Mesothelial cell of epicardium (in vitro differentiated cells): ENCODE measurements at places on chromosomes 11 and 22.

- H3K4me3 ChIP-seq, result peak within 1 kb of the TSS; percentile 90
- H3K27ac ChIP-seq, result peak within 1 kb of the TSS; percentile 95
- H3K27me3 ChIP-seq, result peaks cover 3% of the 10 kb centered on the region
- H3K36me3 ChIP-seq, result no peaks in the 10 kb centered on the region
- DNase-seq, result peak; percentile 81
- peaks cover 36% of the 10 kb centered on the region for H3K4me1 ChIP-seq
Measured at GRCh38 chr11:68213135-68213515, at the start of gene KMT5B. TSS of gene KMT5B (minus strand) at chr11:68213296. CDS start at chr11:68190076, 23,220 bp downstream.

GRCh38 chr22:45210991-45211390 lies 29.7 kb downstream of the KIAA0930 start:
- peaks cover 33% of the 10 kb centered on the region for H3K4me1 ChIP-seq
- H3K27ac ChIP-seq, result peak overlapping the region; percentile 53
- H3K4me3 ChIP-seq, result no peak overlapping the region
- no peak for DNase-seq

GRCh38 chr11:95359756-95360155 lies 128.8 kb upstream of the SESN3 start:
- H3K4me1 ChIP-seq, result peaks cover 25% of the 10 kb centered on the region
- no peaks in the 10 kb centered on the region for H3K36me3 ChIP-seq

DNA sequence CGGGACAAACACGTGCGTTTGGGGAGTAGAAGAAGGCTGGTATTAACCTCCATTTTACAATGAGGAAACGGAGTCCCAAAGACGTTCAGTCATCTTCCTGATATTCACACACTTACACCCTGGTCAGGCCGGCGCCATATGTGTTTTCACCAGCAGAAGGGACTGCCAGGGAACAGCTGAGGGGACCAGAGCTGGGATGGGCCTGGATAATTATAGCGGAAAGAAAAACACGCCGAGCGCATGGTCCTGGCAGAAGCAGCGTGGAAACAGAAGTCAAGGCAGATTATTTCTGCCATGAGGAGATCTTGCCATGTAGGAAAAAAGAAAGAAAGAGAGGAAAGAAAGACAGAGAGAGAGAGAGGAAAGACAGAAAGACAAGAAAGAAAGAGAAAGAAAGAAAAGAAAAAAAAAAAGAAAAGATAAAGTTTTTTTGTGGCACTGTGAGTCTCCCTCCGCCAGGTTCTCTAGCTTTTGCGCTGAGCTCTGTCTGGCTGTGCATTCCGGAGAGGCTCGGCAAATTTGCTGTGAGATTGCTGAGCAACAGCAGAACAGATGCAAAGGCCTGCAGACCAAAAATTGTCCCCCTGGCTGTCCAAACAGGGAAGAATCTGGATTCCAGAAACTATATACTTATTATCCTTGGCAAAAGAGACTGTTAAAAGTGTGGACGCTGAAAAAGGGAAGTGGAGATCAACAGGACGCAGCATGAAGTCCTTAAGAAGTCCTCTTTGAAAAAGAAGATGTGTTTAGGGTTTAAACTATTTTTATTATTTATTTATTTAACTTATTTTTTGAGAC lies 1.3 kb upstream of the UCP2 start:
- H3K27ac ChIP-seq, result peak overlapping the region; percentile 95
- peaks cover 25% of the 10 kb centered on the region for H3K4me1 ChIP-seq
- H3K36me3 ChIP-seq, result peaks cover 1% of the 10 kb centered on the region
- no peak for DNase-seq

DNA sequence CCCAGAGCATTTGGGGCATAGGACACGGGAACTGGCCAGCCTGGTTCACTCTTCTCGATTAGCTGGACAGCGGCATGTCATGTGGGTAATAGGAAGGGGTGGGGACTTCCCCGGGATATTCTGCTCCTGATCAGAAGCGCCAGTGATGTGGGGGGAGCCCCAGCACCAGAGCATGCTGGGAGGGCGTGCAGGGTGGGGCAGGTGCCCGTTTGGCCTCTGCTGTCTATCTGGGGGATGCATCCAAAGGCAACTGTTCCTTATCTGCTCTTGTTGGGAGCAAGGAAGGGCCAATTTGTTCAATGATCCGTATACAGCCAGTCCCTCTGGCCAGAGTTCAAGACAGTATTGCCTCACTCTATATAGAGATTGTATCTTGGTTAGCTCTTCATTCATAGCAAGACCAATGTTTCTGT lies 43.6 kb downstream of the PPARA start:
- no peaks in the 10 kb centered on the region for H3K4me1 ChIP-seq
- no peaks in the 10 kb centered on the region for H3K27me3 ChIP-seq
- H3K27ac ChIP-seq, result no peak overlapping the region
- no peak for DNase-seq
- H3K36me3 ChIP-seq, result peaks cover 9% of the 10 kb centered on the region
- no peak overlapping the region for H3K4me3 ChIP-seq

GRCh38 chr11:85893395-85893794 lies 38.2 kb downstream of the CCDC83 start:
- no peaks in the 10 kb centered on the region for H3K36me3 ChIP-seq
- no peak overlapping the region for H3K4me3 ChIP-seq
- no peak for DNase-seq
- peaks cover 12% of the 10 kb centered on the region for H3K4me1 ChIP-seq
- H3K27me3 ChIP-seq, result no peaks in the 10 kb centered on the region

- H3K27ac ChIP-seq, result no peak overlapping the region
Measured at GRCh38 chr11:122020902-122021301, 95.1 kb downstream of the BLID start.

GRCh38 chr11:93198215-93198845 lies 539 bp upstream of the SLC36A4 start:
- no peak for DNase-seq
- H3K27me3 ChIP-seq, result no peaks in the 10 kb centered on the region
- H3K4me1 ChIP-seq, result peaks cover 7% of the 10 kb centered on the region
- H3K4me3 ChIP-seq, result peak overlapping the region; percentile 87
- peak overlapping the region; percentile 70 for H3K27ac ChIP-seq

DNA sequence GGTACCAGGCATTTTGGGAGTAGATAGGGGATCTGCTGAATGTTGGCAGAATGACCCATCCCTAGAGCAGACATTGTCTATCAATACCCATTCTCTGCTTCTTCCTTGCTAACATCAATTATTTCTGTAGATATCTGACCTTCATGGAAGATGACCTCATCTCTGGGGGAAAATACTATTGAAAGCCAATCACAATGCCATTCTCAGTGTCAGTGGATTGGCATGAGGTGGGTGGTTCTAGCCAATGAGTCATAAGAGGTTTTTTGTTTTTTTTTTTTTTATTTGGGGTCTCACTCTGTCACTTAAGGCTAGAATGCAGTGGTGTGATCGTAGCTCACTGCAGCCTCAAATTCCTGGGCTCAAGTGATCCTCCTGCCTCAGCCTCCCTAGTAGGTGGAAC lies 42.5 kb downstream of the SNX19 start:
- no peaks in the 10 kb centered on the region for H3K27me3 ChIP-seq
- no peak overlapping the region for H3K4me3 ChIP-seq
- DNase-seq, result no peak
- no peak overlapping the region for H3K27ac ChIP-seq

- no peak for DNase-seq
- H3K27me3 ChIP-seq, result no peaks in the 10 kb centered on the region
- no peak overlapping the region for H3K4me3 ChIP-seq
- H3K4me1 ChIP-seq, result peaks cover 67% of the 10 kb centered on the region
- H3K36me3 ChIP-seq, result no peaks in the 10 kb centered on the region
Measured at GRCh38 chr11:62428871-62429560, 10.2 kb downstream of the SCGB1A1 start.

GRCh38 chr11:12154871-12155668 lies 44.7 kb downstream of the MICAL2 start:
- DNase-seq, result no peak
- no peak overlapping the region for H3K4me3 ChIP-seq
- no peaks in the 10 kb centered on the region for H3K36me3 ChIP-seq
- no peak overlapping the region for H3K27ac ChIP-seq
- peaks cover 15% of the 10 kb centered on the region for H3K4me1 ChIP-seq

GRCh38 chr11:76756341-76756741 lies 26.8 kb upstream of the TSKU start:
- H3K27ac ChIP-seq, result no peak overlapping the region
- no peak overlapping the region for H3K4me3 ChIP-seq
- H3K36me3 ChIP-seq, result no peaks in the 10 kb centered on the region
- no peaks in the 10 kb centered on the region for H3K27me3 ChIP-seq

DNA sequence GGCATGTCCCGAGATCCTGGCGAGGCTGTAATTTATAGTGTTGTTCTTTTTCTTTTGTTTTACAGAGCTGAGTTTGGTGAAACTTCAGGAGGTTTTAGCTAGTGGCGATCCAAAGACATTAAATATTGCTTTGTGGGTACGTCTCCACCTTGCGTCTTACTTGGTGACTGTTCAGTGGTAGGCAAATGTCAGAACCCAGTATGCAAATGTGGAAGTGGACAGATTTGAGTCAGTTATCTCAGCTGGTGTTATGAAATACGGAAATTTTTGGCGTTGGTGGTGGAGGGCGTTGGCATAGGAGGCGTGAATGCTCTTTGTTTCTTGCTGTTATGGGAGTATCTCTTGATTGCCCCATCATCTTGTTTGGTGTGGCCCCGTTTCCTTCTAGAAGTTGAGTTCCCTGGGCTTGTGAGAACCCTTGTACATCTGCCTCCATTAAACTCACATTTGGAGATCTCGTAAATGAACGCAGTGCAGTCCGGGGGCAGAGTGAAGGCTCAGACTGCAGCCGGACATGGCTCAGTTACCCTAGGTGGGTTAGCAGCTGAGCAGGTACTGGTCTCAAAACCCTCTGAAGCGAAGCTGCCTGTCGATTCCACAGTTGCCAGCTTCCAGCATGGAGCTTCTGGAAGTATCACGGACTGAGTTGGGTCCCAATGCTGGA lies 39.9 kb downstream of the PTPRJ start:
- H3K36me3 ChIP-seq, result no peaks in the 10 kb centered on the region
- no peak for DNase-seq
- peaks cover 52% of the 10 kb centered on the region for H3K4me1 ChIP-seq
- no peak overlapping the region for H3K4me3 ChIP-seq
- peak overlapping the region; percentile 95 for H3K27ac ChIP-seq
- H3K27me3 ChIP-seq, result no peaks in the 10 kb centered on the region

DNA sequence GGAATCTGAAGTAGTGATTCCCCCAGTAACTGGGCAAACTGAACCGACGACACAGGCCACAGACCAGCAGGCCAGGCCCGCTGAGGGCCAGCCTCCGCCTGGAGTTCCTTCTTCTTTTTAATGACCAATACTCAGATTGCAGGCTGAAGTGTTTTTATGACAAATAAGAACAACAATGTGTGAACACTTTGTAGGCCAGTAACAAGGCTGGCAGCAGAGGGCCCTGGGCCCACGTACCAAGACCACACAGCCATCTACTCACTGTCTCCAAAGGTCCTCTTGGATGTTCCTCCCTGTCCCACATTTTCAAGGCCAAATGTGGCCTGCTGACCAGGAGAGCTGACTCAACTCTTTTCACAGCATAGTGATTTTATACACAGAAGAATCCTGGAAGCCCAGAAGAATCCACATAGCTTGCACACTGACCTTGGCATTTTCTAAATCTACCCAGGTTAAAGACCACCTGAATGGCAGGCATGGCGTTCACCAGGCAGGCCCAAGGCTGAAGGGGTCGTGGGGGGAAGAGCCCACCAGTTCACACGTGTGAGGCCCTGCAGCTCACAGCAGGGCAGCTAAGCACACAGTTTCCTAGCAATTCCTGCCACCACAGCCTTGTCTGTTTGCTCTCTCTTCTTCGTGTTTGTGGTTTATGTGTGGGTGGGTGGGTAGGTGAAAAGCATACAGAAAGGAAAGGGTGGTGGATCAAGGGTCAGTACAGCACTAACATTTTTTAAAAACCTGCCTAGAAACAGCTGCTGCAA lies 13.3 kb downstream of the SMCO4 start:
- H3K4me3 ChIP-seq, result no peak overlapping the region
- H3K27me3 ChIP-seq, result no peaks in the 10 kb centered on the region
- H3K27ac ChIP-seq, result peak overlapping the region; percentile 4
- DNase-seq, result no peak
- peaks cover 10% of the 10 kb centered on the region for H3K4me1 ChIP-seq
- no peaks in the 10 kb centered on the region for H3K36me3 ChIP-seq

GRCh38 chr11:13000721-13001120 lies 8.4 kb upstream of the RASSF10 start:
- no peaks in the 10 kb centered on the region for H3K36me3 ChIP-seq
- no peak overlapping the region for H3K4me3 ChIP-seq
- no peak overlapping the region for H3K27ac ChIP-seq
- H3K27me3 ChIP-seq, result peaks cover 55% of the 10 kb centered on the region

DNA sequence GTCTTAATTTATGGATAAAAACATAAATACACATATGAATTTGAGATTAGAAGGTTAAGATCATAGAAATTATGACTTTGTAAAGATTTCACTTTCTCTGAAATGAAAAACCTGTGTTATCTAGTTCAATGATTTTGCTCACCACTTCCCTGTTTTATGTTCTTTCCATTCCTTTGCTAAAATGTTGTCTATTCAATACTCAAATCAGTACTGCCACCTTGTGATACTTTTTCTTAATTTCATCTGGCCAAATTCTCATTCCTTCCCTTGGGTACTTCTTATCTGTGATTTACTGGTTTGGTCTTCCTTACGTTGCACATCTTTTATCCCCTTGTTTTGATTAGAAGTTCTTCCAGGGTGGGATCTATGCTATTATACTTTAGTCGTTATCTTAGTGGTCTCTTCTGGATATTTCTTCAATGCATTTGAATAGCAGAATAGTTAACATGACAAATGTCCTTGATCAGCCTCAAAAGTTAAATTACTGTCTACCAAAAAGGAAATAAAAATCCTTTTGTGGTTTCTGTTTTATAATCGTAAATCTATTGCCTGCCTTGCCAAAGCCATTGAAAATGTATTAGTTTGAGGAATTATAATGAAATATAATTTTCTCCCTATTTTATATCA lies 197.0 kb downstream of the PGR start:
- no peak overlapping the region for H3K4me3 ChIP-seq
- no peaks in the 10 kb centered on the region for H3K27me3 ChIP-seq
- no peak overlapping the region for H3K27ac ChIP-seq
- H3K36me3 ChIP-seq, result peaks cover 2% of the 10 kb centered on the region
- no peak for DNase-seq

DNA sequence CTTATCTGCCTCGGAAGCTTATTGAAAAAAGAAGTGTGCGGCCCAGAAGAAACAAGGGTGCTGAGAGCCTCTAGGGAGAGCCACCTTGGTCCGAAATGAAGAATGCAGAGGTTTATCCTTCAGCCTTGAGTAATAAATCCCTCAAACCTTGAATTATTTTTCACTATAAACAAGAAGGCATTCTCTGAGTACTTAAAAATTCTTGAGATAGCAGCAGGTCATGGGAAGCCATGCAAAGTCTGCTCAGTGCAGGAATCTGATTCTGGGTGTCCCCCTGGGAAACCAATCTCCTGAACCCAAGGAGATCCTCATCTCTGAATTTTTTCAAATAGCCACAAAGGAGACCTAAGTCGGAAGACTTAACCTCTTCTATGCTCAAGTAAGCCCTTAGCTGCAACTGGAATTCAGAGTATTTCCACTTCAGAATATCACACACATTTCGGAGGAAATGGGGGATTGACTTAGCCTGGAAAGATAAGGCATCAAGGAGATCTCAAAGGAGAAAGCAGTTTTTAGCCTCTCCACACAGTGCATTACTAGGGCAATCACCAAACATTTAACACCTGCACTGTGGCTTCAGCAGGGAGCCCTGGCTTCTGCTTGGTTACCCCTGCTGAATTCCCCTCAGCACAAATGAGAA lies 365.0 kb downstream of the ETS1 start:
- H3K27me3 ChIP-seq, result no peaks in the 10 kb centered on the region
- H3K27ac ChIP-seq, result peak overlapping the region; percentile 40
- H3K36me3 ChIP-seq, result peaks cover 4% of the 10 kb centered on the region
- peaks cover 16% of the 10 kb centered on the region for H3K4me1 ChIP-seq
